ENCODE measurements at places on chromosomes 11 and 22. TPM values are rescaled to one million over a fixed set of nuclear protein-coding genes. Genes with fewer than 3 reads are reported as not detected.
A peak's percentile ranks its signal among the peaks of the same experiment; 100 is the strongest.

- no peak for DNase-seq
Measured at GRCh38 chr11:118900535-118901384, 17.1 kb downstream of the CXCR5 start.

DNA sequence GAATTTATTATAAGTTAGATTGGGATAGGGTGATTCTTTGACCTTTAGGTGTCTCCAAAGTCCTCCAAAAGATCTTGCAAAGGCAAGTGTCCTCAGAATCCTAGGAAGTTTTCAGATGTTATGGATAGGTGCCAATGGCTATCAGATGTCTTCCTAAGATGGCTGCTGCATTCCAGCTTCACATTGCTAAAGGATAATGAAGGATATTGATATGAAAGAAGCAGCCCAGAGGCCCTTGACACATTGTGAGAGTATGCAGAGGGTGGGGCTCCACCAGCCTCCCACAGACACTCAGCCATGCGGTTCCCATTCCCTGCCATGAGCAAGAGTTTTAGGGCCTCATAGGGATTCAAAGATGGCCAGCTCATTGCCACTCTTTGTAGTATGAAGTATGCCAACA lies 22.3 kb upstream of the GLYATL2 start:
- DNase-seq, result no peak

The BTG4 gene
- total RNA-seq, result not detected

DNA sequence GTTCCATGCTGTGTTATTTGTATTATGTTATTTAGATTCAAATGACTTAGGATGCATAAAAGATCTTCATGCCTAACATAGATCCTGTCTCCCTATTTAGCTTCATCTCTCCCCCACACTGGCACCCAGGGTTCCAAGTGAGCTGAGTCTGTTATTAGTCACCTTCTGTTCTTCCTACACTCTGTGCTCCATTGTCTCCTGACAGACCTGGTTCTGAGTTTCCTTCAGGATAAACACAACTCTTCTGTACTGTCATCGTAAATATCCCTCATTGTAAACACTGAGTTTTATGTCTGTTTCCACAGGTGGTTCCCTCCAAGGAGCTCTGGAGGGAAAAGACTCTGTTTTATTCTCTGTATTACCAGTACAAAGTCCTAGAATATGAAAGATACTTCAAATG lies 8.7 kb downstream of the MMP26 start:
- no peak for DNase-seq

The VSIG10L2 gene
- total RNA-seq, result not detected

The OR8B12 gene
- total RNA-seq, result not detected

- no peak for DNase-seq
Measured at GRCh38 chr11:45933846-45934579, 11.6 kb downstream of the LARGE2 start.

The SMIM35 gene
- not detected for total RNA-seq

DNA sequence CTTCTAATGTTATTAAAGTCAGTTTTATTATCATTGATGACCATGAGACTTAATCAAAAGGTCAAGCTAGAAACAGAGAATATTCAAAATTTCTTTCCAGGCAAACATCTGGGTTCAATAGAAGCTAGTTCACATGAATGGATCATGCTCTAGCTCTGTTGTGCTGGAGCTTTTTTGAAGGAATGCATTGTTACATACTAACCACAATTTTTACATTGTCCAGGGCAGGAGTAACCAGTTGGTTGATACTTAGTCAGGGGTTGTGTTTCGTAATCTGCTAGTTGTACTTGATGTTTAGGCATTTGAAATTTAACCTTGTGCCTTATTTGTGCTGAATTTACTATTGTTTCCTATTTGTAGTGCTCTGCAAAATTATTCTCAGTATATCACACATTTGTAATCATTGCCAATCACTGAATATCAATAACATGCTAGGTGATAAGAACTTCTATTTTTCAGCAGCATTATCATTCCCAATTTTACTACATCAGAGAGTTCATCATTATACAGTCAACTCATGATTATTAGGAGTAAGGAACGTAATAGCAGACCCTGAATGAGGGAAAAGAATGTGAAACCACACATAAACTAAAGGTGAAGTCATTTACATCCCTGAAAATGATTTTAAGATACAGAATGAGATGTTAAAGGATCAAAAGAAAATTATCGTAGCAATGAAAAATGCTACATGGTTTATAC lies 23.2 kb downstream of the NF2 start:
- no peak for DNase-seq

DNA sequence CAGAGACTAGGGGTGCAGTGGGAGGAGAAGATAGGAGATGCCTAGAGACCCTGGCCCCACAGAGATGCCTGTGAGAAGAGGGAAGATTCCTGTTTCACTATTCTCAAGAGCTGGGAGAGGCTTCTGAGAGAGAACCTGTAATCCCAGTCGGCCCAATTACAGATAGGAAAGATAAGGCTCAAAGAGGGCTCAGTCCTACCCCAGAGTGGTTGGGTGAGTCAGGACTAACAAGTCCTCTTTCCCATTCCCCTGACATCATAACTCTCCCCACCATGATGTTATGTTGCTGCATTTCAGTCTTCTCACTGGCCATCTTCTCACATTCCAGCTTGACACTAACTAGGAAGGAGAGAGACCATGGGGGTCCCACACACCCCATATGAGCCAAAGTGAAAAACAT lies 17.9 kb downstream of the ARHGEF12 start:
- DNase-seq, result no peak

- peak; percentile 78 for DNase-seq
Measured at GRCh38 chr11:86608251-86608799, 64.1 kb downstream of the ME3 start.

DNA sequence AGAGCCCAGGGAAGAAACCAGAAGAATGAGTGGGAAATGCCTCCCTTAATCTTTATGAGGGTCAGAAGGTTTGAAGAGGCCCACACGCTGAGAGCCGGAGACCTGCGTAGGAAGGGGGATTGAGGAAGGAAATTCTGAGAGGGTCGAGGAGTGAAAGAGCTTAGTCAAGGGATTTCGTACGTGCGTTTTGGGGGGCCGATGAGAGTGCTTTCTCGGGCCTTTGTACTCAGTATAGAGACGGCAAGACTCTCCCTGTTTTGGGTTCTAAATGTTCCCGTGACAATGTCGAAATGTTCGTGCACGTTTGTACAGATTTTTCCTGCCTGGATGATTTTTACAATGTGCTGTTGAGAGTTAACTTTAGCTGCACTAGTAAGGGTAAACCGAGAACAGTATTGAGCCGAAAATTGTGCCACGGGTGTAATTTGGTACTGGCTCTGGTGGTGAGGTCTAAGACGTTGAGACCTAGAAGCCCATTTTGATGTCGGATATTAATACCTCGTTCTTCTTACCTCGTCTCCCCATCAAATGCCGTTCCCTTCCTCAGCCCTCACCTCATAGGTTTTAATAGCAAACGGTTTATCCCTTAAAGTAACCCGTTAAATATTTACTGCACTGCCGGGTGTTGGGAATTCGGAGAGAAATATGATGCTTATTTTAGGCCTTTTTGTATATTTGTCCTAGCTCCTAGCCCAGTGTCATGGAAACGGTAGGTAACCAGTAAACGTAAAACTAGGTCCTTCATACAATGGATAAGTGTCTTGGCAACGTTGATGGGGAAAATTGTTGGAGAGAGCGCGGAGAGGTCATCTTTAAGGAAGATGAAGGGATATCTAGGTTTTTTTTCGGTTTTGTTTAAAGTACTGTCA lies 734 bp downstream of the C11orf58 start:
- DNase-seq, result no peak

- DNase-seq, result no peak
Measured at GRCh38 chr22:23414727-23415489, 165.2 kb downstream of the IGLL1 start.

All from colonic mucosa (tissue), 4 donors.